ENCODE measurements at places on chromosomes 2 and 18.

- DNase-seq = no peak
Measured at GRCh38 chr2:18560797-18561085, 288 bp upstream of the RDH14 start.

DNA sequence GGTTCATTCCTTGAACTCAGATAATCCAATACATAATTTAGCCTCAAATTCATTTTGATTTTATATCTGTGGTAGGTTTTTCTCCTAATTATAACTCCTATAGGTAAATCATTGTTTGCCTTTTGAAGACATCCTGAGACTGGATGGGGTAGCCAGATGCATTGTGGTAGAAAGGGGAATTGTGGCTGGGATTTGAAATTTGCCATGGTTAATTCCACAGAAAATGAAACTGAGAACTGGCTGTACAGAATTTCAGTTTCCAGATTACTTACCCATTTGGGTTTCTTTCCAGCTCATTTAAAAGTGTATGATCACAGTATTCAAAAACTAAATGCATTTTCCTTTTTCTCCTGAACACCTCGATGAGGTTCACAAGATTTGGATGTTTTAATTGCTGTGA lies 18.2 kb downstream of the CDKL4 start:
- DNase-seq = no peak

DNA sequence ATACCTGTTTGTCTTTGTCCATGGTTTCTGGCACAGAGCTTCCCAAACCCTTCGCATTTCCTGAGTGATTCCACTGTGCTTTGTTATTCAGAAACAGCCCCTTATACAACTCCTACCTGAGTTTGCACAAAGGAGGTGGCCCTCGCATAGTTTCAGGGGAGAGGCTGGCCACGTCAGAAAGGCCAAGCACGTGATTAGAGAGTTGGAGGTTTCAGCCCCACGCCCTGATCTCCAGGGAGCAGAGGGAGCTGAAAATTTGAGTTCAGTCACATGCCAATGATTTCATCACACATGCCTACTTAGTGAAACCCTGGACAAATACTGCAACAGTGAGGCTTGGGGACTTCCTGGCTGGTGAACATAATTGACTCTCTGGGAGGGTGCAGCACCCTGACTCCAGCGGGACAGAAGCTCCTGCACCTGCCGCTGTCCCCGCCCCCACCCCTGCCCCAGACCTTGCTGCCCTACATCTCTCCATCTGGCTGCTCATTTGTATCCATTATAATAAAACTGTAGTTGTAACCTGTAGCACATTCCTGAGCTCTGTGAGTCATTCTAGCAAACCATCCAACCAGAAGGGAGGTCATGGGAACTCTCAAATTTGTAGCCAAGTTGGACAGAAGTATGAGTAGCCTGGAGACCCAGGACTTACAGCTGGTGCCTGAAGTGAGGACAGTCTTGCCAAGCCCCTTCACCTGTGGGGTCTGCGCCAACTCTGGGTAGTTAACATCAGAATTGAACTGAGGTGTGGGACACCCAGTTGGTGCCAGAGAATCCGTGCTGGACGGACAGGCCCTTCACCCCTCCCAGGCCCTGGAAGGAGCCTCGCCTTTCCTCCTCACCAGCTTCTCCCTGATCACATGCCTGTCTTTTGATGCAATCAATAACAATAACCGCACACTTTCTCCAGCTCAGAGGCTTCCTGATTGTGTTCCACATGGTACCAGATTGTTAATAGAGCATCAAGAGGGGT lies 224.3 kb downstream of the ANAPC1 start:
- peak; percentile 98 for DNase-seq

GRCh38 chr2:238043851-238044250 lies 16.9 kb upstream of the SCLY start:
- no peak for DNase-seq

DNA sequence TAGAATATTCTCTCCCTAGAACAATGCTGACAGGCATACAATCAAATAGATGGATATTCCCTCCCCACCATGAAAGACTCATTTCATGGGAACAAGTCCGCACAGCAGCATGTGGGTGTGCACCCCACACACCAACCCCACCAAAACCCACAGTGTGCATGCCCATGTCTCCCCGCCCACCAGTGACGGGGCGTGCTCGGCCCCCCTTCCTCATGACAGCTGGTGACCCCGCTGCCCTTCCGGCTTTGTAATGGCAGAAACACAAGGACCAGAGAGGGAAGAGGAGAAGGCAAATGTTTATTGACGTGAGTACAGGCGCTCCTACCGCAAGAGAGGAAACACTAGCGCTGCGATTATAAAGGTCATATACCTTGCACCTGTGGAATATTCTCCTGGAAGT lies 30.8 kb upstream of the ODC1 start:
- DNase-seq = no peak

DNA sequence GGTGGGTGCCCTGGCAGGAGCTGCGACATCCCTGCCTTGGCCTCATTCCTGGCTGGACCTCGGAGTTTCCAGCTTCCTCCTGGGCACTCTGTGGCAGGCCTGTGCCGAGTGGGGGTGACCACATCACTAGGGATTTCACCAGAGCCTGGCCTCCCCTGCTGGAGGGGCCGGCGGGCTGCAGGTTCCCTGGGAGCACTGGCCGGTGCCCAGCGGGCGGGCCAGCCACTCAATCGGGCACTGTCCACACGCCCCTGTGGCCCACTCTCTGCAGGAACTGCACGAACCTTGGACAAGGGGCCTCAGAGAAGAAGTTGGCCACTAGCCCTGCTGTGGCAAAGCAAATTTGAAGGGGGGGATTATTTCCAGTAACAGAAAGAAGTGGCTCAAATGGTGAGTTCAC lies 110.7 kb upstream of the APCDD1 start:
- no peak for DNase-seq

- no peak for DNase-seq
Measured at GRCh38 chr2:170847716-170848115, 31.0 kb downstream of the GAD1 start.

DNA sequence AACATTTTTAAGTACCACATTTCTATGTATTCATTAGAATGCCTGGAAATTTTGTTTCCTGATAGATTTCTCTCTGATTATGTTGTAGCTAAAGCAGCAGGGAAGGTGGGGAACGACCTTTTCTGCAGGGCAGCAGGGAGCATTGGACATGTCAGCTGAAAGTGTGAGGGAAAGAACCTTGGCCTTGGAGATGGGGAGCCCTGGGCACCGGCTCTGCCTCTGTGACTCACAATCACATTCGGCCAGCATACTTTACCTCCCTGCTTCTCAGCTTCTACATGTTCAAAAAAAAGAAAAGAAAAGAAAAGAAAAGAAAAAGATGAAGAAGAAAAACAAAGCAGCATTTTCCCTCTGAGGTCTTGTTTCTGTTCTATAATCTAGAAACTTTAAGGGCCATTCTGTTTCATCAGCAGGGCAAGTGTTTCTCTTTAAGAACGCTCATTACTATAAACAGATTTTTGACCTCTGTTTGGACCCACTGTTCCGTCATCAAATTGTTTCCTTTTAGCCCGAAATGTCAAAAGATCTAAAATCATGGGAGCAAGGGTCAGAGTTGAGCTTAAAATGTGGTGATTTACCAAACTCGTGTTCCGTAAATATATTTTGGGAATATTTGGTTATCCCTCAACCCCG lies 27.9 kb downstream of the SETBP1 start:
- no peak for DNase-seq

- DNase-seq = no peak
Measured at GRCh38 chr18:39938676-39939608, 2016.1 kb upstream of the PIK3C3 start.

DNA sequence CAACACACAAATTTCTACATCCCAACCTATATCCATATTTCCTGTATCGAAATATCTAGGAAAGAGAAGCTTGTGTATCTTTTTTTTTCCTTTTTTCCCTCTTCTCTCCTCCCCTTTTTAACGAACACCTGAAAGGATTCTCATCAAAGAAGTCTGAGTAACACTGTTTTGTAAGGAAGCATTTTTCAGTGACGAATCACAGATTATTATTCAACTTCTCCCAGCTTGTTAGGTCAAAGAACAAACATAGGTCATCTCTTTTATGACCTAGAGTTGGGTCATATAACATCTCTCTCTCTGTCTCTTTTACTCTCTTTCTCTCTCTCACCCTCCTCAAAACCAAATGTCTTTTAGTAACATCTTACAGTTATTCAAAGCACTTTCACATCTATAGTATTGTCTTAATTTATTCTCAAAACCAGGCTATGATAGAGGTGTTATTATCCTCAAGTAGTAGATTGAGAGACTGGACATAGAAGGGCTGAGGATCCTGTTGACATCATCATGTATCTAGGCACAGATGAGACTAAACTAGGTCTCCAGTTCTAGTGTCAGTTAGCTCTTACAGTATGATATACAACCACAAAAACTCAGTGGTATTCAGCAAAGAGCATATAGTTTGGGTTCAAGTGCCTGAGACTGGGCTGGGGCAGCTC lies 80.1 kb upstream of the SPOPL start:
- no peak for DNase-seq

DNA sequence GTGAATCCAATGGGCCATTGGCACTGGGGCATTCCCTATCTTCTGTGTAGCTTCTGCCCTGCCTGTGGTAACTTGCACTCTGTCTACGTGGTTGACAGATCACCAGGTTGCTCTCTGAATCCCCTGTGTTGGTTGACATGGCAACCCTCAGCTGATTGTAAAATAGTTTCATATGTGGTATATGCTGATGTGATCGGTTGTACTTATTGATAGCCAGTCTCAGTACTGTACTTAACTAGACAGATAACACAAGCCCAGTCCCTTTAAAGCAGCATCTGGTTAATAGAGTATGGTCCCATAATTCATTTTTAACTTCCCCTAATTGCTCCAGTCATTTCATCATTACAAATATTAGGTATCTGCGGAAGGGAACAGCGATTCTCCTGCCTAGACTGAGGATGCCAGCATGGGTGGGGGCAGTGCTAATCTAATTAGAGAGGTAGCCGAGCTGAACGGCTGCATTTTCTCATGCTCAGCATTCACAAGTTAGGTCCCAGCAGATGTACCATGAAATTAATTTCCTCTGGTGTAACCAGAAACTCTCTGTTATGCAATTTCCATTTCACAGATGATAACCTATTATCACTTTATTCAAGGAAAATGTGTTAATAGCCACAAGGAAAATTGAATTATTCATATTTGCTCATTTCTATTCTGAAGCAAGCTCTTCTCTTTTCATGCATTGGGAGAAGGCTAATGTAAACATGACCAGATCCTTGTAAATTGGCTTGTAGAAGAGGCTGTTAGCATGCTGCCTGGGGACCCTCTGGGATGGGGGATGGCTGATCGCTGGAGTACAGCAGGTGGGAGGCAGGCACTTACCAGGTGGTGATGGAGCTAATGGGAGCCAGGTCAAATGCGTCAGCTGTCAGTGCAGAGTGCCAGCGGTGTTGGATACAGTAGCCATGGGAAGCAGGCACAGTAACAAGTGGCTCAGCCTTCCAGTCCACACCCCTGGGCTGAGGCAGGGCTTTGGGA lies 608.3 kb downstream of the GALR1 start:
- DNase-seq = no peak

- no peak for DNase-seq
Measured at GRCh38 chr18:12033643-12034025, 52.3 kb downstream of the IMPA2 start.

GRCh38 chr2:43611987-43612894 lies 16.4 kb upstream of the THADA start:
- DNase-seq = peak; percentile 40

- DNase-seq = no peak
Measured at GRCh38 chr2:99242151-99242550, 13.3 kb downstream of the LYG2 start.

DNA sequence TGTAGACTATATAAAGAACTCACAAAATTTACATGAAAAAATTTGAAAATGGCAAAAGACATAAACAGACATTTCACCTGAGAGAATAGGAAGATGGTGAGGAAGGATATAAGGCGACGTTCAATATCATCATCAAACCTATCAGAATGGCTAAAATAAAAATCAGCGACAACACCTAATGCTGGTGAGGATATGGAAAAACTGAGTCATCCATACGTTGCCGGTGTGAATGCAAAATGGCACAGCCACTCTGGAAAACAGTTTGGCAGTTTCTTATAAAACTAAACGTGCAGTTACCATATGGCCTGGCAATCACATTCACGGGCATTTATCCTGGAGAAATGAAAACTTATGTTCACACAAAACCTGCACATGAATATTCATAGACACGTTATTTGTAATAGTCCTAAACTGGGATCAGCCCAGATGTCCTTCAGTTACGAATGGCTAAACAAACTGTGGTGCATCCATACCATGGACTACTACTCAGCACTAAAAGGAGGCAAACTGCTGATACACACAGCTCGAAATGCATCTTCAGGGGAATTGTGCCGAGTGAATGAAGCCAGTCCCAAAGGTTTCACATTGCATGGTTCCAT lies 63.1 kb upstream of the TXNDC2 start:
- DNase-seq = no peak

GRCh38 chr2:35463805-35464596 lies 891.6 kb upstream of the CRIM1 start:
- DNase-seq = no peak

DNA sequence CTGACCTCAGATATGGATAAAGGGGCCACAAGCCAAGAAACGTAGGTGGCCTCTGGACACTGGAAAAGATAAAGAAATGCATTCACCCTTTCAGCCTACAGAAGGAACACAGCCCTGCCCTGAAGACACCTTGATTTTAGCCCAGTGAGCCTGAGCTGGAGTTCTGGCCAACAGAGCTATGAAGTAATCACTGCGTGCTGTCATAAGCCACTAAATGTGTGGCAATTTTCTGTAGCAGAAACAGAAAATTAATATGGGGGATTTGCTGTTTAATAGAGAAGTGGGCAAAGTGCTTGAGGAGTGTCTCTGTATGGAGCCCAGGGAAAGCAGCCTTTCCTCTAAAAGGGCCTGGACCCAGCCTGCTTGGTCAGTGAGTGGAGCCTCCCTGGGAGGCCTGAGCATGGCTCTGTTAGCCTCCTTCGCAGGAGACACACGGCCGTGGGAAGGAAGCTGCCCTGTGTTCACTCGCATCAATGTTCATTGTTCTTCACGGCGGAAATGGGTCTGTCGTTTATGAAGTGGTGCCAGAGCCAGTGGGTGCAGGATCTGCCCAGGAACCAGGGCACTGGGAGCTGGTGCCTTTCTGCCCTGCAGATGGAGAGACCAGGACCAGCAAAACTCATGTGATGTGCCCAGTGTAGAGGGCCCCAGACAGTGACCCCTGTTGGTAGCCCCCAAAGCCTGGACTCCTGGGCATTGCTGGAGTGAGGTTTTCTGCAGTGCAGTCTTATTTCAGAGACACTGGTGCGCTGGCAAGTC lies 268.9 kb downstream of the NDUFA10 start:
- no peak for DNase-seq

- DNase-seq = no peak
Measured at GRCh38 chr18:21057112-21057511, 54.5 kb downstream of the ROCK1 start.

DNA sequence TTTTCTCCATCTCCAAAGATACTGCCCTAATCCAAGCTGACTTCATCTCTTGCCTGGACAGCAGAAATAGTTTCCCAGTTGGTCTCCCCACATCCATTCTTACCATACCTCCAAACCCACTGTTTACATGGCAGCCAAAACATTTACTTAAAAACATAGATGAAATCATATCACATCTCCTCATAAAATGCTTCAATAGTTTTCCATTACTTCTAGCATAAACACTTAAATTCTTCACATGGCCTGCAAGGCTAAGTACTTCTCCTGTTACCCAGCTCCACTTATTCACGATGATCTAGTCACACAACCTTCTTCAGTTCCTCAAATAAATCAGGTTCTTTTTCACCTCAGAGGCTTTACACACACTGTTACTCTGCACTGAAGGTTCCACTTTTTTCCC lies 185.8 kb upstream of the ACVR2A start:
- no peak for DNase-seq
